ENCODE measurements at places on chromosomes 4 and X.

DNA sequence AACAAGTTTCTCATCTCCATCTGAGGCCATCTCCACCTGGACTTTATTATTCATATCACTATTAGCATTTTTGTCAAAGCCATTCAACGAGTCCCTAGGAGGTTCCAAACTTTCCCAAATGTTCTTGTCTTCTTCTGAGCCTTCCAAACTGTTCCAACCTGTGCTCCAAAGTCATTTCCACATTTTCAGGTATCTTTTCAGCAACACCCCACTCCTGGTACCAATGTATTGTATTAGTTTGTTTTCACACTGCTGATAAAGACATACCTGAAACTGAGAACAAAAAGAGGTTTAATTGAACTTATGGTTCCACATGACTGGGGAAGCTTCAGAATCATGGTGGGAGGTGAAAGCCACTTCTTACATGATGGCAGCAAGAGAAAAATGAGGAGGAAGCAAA is 385.4 kb upstream of the GATB start:
- no peak for DNase-seq

DNA sequence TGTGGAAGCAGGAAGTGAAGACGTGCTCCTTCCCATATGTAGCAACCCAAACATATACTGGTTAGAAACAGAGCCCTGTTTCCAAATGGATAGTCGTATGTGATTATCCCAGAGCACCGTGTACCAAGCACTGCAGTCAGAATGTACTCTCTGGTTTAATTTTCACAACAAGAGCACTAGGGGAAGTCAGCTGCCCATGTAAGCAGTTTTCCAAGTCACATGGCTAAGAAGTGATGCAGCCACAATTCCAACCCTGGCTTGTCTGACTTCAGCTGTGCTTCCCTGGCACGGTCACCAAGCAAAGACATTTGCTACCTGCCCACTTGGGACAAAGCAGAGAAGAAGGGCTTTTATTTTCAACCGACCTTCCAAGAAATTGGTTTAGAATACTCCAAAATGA is 28.2 kb upstream of the CEP135 start:
- no peak for DNase-seq

DNA sequence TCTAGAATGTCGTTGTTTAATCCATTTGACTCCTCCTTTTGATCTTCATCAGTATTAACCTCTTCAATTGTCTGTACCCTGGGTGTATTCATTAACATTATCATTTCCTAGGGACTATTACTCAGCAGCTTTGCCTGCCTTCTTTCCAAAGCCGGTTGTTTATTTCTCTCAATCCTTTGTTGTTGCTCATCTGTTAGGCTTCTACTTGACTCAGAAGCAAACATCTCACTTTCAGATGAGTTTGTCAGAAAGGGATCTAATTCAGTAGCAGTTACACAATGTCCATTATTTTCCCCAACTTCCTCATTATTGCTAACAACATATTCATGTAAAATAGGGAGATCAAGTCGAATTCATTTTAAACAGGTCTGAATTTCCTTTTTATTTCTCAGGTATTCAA is 22.1 kb upstream of the HSD17B10 start:
- no peak for DNase-seq

GRCh38 chr4:18111081-18111480 is 89.5 kb upstream of the LCORL start:
- no peak for DNase-seq

GRCh38 chrX:77298296-77298695 is 148.9 kb upstream of the FGF16 start:
- DNase-seq: no peak

GRCh38 chr4:24598025-24598424 is 13.7 kb upstream of the DHX15 start:
- peak; percentile 74 for DNase-seq

GRCh38 chr4:126800575-126801141 is 832.1 kb upstream of the INTU start:
- no peak for DNase-seq

DNA sequence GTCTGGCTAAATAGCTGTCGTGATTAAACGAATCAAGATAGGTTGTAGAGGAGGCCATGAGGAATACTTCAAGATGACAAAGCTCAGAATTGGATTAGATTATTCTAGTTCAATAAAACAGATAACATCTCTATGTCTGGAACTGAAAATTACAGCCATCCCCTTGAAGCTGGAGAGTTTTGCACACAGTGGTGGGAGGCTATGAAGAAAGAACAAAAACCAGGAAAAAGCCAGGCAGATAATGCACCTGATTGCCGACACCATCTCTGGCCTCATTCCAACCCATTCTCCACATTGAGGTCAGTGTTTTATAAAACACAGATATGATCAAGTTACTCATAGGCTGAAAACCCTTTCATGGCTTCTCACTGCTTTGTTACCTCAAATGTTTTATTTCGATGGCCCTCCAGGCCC is 188.3 kb downstream of the RASL11B start:
- no peak for DNase-seq

DNA sequence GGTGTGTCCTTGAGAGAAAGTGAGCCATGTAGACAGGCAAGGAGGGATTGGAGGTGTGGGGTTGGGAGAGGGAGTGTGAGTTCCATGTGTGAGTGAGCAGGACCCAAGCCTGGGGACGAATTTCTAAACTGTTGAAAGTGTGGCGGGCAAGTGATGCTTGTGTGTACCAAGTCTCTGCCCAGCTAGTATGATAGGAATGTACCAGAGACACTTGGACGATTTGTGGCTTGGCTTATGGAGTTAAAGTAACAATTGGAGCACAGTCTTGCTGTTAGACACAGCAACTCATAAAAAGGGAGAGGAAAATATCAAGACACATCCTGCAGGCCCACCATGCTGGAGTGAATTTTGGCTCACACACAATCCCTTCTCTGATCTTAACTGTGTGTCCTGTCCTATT is 8.5 kb downstream of the PTTG2 start:
- DNase-seq: no peak

DNA sequence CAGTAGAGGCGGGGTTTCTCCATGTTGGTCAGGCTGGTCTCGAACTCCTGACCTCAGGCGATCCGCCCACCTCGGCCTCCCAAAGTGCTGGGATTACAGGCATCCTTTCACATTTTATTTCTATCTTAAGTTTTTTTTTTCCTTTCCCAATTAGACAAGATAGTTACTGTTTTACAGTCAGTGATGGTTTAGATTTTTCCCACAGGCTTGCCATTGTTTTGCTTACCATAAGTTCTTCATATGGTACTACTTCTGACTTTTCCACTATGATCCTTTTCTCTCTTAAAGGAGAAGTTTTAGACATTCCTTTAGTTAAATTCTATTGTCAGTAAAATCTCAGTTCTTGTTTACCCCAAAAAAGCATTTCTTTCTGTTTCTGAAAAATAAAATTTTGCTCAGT is 462.6 kb downstream of the CENPC start:
- DNase-seq: no peak

- no peak for DNase-seq
These were observed 25.0 kb upstream of the CWH43 start for GRCh38 chr4:48960988-48961635.

- peak; percentile 15 for DNase-seq
These were observed 169.0 kb downstream of the CORIN start for GRCh38 chr4:47668810-47669408.
